ENCODE measurements at places on chromosomes 16 and 17. TPM values are rescaled to one million over a fixed set of nuclear protein-coding genes. Genes with fewer than 3 reads are reported as not detected.

The PRR29 gene
- 0.08 TPM for total RNA-seq

The TUBG2 gene
- total RNA-seq, result 25.7 TPM

The ABAT gene
- 9.8 TPM for total RNA-seq

The EPN3 gene
- total RNA-seq, result 13.3 TPM

The CIBAR2 gene
- total RNA-seq, result not detected

- no peak for DNase-seq
Measured at GRCh38 chr16:30797670-30798309, 10.8 kb upstream of the ZNF629 start.

DNA sequence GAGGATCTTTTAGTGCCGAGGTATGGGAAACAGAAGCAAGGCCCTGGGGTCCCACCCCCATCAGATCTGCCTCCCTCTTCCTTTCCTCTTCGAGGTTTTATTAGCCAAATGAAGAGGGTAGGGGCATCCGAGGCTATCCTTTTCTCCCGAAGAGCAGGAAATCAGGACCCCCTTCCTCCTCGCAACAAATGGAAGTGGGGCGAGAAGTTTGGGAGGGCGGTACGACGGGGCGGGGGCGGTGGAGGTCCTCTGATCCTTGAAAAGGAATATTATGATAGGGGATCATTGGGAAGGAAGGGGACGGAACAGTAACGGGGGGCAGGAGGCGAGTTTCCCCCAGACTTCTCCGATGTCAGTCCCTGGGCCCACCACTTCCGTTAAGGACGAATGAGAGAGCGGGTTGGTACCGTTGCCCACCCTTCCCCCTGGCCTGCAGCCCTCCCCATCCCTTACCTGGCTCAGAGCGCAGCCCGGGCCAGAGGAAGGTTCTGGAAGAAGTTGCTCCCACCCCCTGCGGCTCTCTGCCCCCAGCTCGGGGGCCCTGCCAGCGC, 309 bp downstream of the FOXJ1 start:
- DNase-seq, result no peak

- DNase-seq, result no peak
Measured at GRCh38 chr17:37682007-37682406, 38.8 kb upstream of the DDX52 start.

GRCh38 chr16:67506468-67506867, 22.2 kb upstream of the RIPOR1 start:
- DNase-seq, result no peak

DNA sequence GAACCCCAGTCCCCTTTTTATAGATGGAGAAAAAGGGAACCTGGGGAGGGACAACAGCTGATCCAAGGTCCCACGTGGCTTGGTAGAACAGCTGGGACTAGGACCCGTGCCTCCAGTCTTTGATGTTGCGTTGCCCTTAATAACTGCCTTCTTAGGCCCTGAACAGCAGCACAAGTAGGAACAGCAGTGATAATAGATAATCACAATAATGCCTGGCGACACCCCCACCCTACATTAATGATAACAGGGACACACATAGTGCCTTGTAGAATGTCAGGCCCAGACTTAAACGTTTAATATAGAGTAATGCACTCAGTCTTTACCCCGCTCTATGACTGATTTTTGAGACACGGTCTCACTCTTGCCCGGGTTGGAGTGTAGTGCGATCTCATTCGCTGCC, 96.4 kb downstream of the ABCC6 start:
- DNase-seq, result no peak

GRCh38 chr17:82985973-82986372, 93.4 kb upstream of the METRNL start:
- DNase-seq, result peak; percentile 50

DNA sequence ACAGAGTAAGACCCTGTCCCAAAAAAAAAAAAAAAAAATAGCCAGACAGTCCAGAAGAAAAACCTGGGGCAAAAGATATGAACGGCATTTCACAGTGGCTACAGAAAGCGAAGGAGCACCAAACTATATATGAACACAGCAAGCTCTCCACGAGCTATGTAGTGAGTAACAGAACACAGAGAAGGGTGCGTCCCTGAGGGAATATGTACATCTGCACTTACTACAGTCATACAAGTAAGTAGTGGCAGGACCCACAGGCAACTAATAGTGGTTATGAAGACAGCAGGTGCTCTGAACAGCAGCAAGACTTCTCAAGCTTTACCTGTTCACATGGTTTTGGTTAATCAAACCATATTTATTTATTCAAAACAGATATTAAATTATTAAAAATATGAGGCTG, 15.8 kb downstream of the TRAP1 start:
- no peak for DNase-seq

GRCh38 chr16:58418601-58419000, 26.3 kb downstream of the GINS3 start:
- DNase-seq, result no peak

- DNase-seq, result no peak
Measured at GRCh38 chr16:12818326-12818725, 14.6 kb upstream of the CPPED1 start.

DNA sequence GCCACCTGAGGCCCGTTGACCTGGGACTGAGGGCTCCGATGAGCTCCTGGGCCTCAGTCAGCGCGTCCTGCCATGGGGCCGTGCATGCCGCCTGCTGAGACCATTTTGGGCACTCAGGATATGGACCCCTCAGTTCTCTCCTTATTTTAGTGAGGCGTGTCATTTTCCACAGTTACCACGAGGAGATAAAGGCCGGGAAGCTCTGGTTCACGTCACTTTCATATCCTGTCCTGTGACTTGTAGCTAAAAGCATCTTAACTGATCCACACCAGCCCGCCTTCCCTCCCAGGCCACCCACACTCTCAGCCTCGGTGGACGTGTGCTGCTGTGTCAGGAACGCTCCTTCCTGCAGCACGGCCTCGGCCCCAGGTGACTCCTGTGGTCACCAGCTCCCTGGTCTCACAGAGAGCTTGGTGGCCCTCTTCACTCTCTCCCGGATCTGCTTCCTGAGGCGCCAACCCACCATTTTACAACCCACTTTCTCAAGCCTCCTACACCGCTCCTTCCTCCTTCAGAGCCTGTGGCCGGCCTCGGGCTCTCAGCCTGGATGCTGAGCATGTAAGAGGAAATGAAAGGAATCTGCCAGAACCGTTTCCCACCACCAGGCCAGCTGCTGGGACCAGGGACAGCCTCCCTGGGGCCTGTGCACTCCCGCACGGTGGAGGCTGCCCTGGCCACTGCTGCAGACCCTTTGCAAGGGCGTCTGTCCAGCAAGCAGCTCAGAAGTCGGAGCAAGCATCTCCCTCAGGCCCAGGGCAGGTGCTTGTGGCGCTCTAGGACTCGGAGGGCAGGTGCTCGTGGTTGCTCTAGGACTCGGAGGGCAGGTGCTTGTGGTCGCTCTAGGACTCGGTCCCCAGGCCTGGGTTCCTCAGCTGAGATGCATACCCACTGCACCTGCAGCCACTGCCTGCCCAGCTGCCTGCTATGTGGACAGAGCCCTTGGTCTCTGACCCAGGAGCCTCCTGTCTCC, 23.9 kb upstream of the FASN start:
- DNase-seq, result no peak

DNA sequence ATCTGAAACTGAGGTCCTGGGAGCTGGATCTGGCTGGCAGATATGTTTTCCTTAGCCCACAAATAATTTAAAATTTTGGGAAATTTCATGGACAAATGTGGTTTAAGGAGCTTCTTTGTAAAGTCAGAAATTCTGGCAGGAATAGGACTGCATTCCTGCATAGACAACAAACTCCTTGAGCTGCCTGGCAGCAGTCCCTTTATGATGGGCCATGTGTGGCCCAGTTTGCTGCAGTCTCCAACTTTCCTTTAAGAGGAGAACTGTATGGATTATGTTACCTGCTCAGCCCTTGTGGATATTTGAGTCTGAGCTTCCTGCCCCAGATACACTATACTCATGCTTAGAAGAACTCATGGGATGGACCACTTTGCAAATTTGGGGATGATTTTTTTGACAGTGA, 48.5 kb upstream of the HS3ST2 start:
- DNase-seq, result no peak

- no peak for DNase-seq
Measured at GRCh38 chr17:27512511-27513346, 56.5 kb downstream of the KSR1 start.

- DNase-seq, result peak; percentile 70
Measured at GRCh38 chr17:15456972-15457722, 10.3 kb downstream of the CDRT4 start.

DNA sequence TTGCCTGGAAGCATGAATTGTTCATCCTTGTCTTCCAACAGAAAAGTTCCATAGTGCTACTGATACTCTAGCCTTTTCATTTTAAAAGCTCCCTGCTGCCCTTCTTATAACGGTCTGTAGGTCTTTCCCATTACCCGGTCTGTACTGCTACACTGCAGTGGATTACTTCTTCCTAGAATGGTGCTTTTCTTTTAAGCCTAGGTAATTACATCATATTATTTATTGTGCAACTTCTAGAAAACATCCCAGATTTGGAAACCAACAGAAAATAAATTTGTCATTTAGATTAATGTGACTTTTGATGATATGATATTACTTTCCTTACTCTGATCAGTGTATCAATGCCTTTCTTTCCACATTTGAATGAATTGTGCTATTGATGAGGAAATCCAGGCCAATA, 199.4 kb downstream of the TANC2 start:
- no peak for DNase-seq
